Panc1 (cell line): ENCODE measurements at places on chromosomes 7 and 10. TPM values are rescaled to one million over a fixed set of nuclear protein-coding genes. Genes with fewer than 3 reads are reported as not detected.

DNA sequence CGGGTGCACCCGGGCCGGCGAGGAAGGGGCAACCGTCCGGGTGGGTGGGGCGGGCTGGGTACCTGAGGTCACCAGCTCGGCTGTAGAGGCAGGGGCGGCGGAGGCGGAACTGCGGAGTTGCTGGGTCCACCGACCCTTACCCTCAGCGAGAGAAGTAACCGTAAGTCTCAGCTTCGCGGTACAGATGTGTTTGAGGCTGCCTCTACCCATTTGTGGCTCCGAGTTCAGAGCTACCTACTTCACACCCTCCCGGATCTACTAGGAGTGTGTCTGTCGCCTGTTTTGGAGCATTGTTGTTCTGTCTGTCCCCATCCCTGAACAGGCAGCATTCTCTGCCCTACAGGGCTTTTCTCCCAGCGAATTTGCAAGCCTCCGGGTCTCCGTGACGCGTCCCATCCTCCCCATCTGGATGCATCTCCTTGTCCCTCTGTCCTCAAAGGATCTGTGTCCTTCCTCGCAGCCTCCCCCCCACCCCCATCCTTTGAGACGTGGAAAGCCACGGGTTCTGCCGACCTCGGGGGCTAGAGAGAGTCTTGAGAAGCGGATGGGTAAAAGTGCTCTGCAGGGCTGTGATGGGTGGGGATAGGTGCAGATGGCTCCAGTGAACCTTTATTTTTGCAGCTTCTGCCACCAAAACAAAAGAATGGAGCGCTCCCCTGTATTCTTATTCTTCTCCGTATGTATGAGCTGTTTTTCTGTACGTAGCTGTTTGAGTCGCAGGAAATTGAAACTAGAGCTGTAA is 757 bp downstream of the ANKIB1 start:
- no peak for DNase-seq

DNA sequence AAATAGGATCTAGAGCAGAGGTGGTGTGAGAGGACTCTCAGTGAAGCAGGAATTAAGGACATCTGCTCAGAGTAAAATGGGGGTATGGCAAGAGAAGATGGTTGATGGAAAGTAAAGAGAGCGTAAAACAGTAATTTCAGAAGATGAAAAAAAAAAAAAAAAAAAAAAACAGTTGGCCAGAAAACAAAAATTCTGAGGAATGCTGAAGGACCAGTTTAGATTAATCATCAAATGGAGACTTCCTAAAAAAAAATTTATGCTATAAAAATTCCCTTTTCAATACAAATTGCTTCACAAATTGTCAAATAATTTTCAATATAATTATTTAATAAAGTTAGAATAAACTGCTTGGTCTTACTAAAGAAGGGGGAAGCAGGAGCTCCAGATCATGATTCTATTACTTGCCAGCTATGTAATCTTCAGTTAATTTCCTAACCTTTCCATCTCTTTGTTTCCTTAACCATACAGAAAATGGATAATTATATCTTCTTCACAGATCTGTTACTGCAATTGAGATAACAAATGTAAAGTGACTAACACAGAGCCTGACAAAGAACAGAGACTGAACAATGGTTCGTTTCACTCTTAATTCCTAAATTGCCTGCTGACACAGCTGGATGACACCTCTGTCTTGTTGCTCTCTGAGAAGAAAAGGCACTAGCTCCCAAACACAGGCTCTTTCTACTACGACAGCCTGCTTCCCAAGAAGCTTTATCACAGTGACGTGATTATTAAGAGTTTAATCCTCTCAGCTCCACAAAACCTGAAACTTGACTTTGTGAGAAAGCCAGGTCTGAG is 64.9 kb upstream of the GPR22 start:
- DNase-seq = no peak

The VSTM2A gene
- not detected for total RNA-seq

The RPEL1 gene
- 0.10 TPM for total RNA-seq

- peak; percentile 17 for DNase-seq
These were observed 32.4 kb upstream of the MTPN start for GRCh38 chr7:136009488-136010079.

DNA sequence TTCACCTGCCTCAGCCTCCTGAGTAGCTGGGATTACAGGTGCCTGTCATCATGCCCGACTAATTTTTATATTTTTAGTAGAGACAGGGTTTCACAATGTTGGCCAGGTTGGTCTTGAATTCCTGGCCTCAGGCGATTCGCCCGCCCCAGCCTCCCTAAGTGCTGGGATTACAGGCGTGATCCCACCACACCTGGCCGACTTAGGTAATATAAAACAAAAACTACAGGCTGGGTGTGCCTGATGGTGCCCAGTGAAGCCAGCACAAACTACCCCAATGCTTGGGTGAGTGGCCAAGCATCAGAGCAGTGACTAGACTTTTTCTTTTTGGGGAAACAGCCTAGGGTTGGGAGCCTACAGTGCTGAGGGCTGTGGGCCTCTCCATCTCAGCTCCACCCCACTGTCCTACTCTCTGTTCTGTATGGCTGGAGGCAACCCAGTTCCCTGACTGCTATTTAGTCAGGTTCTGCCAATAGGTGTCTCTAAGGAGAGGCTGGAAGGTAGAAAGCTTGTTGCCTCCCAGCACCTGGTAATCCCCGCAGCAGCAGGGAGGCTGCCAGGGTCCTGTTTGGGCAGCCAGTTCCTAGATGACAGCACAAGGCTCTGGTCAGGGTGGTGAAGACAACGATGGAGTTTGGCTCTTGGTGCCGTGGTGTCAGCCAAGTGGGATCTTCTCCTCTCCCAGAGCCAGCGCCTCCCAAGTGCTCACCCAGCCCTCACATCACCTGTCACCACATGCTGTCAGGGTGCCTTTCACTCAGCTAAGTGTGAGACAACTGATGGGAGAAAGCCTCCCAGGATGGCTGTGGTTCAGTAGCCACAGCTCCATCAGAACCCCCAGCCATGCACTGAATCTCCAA is 10.4 kb upstream of the NACAD start:
- DNase-seq = no peak

DNA sequence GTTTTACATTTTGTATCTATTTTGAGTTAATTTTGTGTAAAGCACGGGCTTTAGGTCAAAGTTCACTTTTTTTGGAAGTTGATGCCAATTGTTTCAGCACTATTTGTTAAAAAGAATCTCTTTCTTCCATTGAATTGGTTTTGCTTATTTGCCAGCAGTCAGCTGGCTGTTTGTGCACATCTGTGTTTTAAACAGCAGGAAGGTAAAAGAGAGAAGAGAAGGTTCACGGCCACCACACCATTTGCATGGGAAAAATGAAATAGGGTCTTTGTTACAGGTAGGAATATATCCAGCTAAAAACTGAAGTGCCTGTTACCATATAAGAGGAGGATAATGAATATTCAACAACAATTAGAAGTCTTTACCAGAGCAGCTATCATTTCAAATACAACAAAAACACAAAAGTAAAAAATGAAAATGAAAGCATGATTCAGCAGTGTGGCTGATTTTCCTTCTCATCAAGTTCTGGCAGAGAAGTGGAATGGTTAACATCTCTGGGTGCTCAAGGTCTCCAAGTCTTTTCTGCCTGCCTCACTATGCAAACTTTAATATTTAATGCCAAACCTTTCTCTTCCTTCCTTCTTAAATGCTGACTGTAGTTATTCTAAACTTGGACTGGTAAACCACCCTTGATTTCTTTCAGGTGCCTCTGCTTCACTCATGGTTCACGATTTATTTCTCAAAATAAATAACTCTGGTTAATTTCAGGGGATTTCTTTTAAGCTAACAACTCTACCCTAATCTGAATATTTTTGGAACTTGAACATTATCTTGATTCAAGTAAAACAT is 841.5 kb downstream of the GRM8 start:
- no peak for DNase-seq

The LBX1 gene
- total RNA-seq = 0.15 TPM

GRCh38 chr10:131617113-131617858 is 283.5 kb upstream of the PPP2R2D start:
- no peak for DNase-seq
